Kasumi-1 (cell line): ENCODE measurements at places on chromosomes 4 and X.

DNA sequence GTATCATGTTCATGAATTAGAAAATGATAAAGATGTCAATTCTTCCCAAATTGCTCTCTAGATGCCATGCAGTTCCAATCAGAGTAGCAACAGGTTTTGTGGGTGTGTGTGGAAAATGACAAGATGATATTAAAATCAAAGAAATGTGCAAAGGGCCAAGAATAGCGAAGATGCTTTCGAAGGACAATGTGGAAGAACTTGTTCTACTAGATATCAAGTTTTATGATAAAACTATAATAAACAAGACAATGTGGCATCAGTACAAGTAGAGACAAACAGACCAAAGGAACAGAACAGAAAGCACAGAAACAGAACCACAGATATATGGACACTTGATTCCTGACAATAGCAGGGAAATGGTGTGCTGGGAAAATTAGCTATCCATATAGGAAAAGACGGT lies 9.0 kb downstream of the TAB3 start:
- no peak for DNase-seq

- DNase-seq = no peak
Observed at GRCh38 chrX:150201841-150202240, 161.3 kb upstream of the MAMLD1 start.

- no peak for DNase-seq
Observed at GRCh38 chr4:95643627-95644026, 94.9 kb upstream of the UNC5C start.

DNA sequence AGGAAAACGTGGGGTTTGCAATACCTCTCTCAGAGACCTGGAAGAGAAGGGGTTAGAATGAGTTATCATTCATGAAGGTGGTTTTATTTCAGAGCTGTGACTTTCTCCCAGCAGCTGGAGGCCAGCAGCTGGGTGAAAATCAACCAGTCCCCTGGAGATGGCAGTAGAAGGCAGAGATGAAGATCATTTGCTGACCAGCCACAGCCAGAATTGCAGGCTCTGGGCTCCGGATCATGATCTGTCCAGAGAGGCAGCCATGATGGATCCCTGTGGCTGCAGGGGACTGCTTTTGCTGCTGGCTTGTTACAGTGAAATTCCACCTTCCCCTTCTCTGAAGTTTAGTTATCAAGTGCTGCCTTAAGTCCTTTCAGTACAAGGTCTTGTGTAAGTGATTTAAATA lies 46.9 kb upstream of the TAB3 start:
- DNase-seq = peak; percentile 1
